ENCODE measurements at places on chromosomes 2 and 18.

DNA sequence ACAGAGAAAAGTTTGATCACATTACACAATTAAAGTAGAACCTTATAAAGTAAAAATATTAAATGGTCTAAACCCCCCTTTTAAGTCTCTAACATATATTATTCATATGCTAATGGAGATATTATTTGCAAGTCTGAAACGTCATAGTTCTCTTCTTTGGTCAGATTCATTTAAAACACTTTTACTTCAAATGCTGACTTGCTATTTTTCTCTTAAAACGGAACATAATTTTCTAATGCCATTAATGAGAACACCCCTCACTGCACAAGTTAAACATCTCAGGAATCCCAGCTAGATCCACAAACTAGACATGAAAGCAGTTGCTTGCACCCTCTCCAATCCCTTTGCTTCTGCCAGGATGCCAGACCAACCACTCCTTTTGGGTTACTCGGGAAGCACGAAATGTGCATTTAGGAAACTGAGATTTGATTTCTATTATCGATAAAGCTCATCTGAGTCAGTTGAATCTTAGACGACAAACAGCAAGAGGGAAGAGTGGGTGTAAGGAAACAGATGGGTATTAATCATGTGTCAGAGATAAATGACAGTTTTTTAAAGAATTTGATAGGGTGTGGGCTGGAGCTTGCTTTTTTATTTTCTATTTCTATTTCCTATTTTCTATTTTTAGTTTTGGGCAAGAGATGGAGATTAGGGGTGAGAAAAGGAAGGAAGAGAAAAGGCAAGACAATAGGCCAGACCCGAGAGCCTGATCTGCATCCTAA is 1.5 kb downstream of the ADD2 start:
- no peak for DNase-seq

GRCh38 chr2:240438810-240439697 is 3.6 kb downstream of the GPC1 start:
- no peak for DNase-seq

DNA sequence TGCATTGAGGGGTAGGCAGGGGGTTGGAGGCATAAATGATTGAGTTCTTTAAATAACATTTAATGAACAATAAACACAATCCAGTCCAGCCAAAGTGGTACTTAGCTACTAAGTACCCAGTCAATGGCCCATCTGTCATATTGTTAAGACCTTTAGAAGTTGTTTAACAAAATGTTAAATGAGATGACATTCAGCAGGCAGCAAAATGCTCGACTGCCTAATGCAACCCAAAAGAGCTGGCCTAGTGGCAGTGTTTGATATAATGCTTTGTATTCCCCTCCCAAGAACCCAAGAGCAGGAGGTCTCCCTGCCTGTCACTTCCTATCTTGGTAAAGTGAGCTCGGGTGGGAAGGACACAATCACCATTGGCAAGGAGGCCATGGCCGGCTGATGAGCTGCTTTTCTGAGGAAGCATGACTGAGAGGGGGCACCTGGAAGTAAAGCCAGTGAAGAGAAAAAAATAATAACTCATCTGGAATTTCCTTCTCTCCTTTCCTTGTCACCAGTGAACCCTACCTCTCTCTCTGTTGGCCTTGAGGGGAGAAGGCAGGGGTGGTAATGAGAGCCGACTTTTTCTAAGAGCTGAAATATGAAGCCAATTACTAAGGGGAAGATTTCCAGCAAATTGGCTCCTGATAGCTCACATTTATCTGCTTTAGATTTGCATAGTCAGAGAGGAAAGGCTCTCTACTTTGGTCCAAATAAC is 140.6 kb downstream of the C1D start:
- no peak for DNase-seq

DNA sequence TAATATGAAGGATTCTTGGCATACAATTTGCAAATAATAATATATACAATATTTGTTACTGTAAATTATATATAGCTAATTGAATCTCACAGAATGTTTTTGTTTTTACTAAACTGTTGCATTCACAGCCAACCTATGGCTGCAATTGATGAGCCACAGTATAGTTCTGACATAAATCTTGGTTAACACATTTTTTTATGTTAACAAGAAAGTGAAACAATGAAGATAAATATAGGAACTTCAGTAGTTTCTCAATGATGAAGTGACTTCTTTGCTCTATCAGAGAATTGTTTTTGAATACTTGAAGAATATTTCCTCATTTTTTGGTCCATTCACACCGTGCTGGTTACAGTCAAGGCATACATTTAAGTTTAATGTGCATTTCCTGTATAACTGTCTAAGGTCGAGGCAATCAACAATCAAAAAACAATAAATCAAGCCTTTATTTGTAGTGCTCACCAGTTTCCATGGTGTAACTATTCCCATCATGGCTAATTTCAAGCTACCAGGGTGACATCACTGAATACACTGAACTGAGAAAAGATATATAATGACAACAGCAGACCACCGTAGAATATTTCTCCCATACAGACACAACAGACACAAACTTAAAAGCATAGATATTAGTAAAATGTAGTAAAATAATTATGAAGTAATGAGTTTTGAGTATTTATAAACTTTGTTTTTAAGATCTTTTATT is 12.9 kb upstream of the ETAA1 start:
- peak; percentile 10 for DNase-seq

DNA sequence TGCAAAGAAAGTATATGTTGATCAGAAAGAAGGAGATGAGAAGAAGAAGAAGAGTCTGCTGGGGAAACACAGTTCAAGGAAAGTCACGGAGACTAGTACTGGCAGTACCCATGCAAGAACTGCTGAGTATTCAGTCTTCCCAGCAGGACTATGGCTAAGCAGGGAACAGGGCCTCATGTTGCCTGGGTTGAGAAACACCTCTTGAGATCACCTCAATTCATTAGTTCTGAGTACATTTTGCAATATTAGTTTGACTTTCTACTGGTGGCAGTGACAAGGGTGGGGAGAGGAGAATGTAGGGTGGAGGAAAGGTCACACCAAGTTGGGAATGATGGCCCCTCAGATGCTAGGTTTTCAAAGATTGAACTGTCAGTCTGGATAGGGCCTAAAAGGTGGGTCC is 50.5 kb downstream of the MRPL33 start:
- no peak for DNase-seq

GRCh38 chr18:63564561-63564960 is 22.4 kb downstream of the SERPINB12 start:
- DNase-seq, result no peak

DNA sequence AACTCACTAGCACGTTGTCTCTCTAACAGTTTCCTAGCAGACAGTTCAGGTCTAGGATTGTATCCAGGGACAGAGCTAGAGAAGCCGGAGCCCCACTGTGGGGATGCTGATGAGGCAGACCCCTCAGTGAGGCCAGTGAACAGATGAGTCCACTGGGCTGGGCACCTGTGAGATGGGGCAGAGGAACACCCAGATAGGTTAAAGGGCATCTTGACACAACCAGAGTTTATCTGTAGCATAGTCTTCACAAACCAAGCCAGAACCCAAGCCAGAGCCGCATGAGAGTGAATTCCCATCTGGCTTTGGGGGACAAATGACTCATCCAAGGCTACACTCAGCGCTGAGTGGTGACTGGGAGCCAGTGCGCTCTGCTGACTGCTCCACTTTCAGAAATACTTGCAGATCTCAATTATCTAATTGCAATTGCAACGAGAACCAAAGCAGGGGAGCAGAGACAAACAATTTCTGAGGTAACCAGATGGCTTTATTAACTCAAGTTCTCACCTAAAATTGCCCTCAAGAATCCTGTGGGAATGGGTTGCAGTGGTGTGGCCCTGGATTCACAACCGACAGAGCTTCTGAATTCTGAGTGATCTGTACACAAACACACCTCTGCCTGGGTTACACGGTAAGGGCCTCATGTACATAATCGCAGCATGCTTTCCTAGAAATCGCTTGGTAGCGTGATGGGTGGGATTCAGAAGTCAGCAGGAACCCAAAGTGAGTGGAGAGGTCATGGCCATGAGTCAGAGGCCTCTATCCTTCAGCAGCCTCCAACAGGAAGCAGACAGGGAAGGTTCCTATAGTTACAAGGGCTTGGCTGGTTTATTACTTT is 48.7 kb upstream of the MSH2 start:
- no peak for DNase-seq

DNA sequence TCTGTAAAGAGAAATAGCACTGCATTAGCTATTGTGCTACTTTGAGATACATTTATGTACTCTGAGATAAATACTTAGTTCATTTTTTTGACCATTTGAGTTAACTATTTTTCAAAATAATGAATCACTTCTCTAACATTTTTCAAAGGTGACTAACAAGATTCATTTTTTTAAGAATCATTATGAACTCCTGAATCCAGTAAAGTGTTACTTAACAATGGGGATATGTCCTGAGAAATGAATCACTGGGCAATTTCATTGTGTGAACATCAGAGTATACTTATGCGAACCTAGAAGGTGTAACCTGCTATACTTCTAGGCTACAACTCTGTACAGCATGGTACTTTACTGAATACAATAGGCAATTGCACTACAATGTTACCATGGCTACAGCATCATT is 355.8 kb downstream of the ARL6IP6 start:
- DNase-seq, result no peak

GRCh38 chr2:235447210-235447609 is 46.6 kb upstream of the AGAP1 start:
- DNase-seq, result no peak

DNA sequence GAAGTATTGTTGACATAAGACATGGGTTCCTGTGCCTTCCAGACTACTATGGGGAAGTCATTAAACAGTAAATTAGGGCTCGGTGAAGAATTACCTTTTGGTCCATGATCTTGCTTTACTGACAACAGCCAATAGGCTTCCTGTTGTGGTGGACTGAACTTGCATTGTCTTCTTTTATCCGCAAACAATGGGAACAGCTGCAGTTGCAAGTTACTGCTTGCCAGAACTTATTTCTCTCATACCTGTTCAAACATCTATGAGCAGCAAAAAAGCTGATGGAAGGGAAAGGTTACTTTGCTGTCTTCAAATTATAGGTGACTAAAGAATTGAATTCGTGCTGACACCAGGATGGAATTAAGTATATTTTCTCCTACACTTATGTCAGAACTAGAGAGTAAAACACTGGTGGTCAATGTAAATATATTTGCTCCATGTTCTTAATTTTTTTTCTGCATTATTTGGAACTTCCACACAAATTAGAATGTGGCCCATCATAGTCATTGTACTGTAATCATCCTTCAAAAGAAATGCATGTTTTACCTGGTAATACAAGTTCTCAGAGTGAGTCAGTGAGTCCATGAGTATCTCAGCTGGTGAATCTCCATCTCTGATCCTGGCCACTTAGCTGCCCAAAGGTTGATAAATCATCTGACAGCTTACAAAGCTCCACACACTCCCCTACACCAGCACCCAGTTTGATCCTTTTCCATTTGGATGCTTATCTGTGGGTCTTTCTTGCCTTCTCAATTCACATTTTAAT is 37.3 kb upstream of the RNF152 start:
- no peak for DNase-seq

DNA sequence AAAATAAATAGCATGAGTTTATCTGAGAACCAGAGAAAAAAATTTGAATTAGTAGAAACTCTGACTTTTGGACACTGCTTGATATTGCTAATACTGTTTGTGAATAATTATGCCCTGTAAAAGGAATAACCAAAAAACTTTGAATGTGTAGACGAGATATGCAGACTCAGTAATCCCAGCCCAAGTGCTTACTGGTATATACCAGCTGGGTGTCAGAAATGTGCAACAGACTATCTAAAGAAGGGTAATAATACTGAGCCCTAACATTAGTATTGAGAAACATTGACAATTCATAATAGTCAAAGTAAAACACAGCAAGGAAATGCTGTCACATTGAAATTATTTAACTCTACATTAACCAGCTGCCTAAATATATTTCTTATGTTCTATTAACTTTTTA is 60.5 kb upstream of the ZC3H15 start:
- DNase-seq, result no peak

- no peak for DNase-seq
These were observed 245.7 kb downstream of the ADCYAP1 start for GRCh38 chr18:1150344-1150743.

GRCh38 chr2:68968221-68968620 is 6.2 kb upstream of the GKN1 start:
- DNase-seq, result no peak

- DNase-seq, result no peak
These were observed 117.1 kb downstream of the ZNF521 start for GRCh38 chr18:25234740-25235345.

DNA sequence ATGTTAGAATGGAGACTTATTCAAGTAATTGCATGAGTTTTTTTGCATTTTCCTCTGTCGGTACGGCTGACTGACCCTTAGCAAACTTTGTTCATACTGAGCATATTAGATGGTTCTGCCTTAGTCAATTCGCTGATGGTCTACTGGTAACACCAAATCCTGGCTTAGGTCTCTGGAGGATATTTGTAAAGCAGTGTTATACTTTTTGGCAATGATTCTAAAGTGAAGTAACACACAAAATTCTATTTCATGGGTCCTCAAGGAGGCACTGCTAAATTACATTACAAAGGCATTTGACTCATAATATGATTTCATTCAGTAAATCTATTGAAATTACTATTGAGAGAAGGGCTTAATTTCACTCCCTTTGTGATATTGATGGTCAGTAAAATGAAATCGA is 246.8 kb upstream of the RASGRP3 start:
- DNase-seq, result no peak

- DNase-seq, result peak; percentile 34
These were observed 514 bp downstream of the BCL2L11 start for GRCh38 chr2:111121028-111121827.

- no peak for DNase-seq
These were observed 338.8 kb downstream of the SETBP1 start for GRCh38 chr18:45019469-45019868.

DNA sequence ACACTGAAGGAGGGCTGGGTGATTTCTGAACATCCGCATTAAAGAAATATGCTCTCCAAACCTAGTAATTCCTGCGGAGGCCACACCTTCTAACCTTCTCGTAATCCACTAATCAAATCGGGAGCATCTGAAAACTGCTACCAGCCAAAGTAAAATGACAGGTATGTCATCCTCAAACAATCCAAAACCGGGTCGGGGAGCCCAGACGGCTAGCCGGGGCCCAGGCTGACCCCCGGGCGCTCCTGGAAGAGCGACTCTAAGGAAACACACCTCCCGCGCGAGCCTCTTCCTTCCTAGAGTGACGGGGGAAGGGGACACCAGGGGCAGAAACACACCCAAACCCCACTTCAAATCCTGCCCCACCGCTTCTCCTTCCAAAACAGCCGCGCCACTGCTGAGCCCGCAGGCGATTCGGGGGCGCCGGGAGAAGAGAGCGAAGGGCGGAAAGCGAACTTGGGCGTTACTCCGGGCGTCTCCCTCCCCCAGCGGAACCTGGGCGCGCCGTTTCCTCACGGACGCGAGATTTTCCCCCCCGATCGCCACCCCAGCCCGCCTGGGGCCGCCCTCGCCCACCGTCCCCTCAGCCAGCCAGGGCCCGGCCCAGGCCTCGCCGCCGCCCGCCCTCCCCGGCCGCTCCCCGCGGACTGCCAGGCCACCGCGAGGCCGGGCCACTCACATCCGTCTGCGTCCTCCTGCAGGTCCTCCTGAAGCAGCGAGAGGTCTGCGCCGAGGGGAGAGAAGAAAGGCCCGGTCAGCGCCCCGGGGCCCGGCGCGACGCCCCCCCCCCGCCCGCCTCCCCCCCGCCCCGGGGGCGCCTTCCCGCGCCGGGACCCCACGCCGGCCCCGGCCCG is 584 bp downstream of the PPP4R1 start:
- peak; percentile 57 for DNase-seq

All from GM10248 (cell line).